ENCODE measurements at places on chromosomes 4 and X. TPM values are rescaled to one million over a fixed set of nuclear protein-coding genes. Genes with fewer than 3 reads are reported as not detected.

CXorf65 gene
- total RNA-seq: not detected

TREX2 gene
- 2.0 TPM for total RNA-seq

GPR173 gene
- total RNA-seq: 0.68 TPM

RIBC1 gene
- 1.2 TPM for total RNA-seq

SLC9B1 gene
- total RNA-seq: not detected

CASP3 gene
- 21.8 TPM for total RNA-seq

HELT gene
- not detected for total RNA-seq

EOLA2 gene
- 47.3 TPM for total RNA-seq

UBE2K gene
- total RNA-seq: 77.7 TPM

BEND4 gene
- total RNA-seq: not detected

MID1 gene
- 70.5 TPM for total RNA-seq

ESX1 gene
- total RNA-seq: not detected

ADH7 gene
- not detected for total RNA-seq
